ENCODE measurements at places on chromosomes 5 and 9.

DNA sequence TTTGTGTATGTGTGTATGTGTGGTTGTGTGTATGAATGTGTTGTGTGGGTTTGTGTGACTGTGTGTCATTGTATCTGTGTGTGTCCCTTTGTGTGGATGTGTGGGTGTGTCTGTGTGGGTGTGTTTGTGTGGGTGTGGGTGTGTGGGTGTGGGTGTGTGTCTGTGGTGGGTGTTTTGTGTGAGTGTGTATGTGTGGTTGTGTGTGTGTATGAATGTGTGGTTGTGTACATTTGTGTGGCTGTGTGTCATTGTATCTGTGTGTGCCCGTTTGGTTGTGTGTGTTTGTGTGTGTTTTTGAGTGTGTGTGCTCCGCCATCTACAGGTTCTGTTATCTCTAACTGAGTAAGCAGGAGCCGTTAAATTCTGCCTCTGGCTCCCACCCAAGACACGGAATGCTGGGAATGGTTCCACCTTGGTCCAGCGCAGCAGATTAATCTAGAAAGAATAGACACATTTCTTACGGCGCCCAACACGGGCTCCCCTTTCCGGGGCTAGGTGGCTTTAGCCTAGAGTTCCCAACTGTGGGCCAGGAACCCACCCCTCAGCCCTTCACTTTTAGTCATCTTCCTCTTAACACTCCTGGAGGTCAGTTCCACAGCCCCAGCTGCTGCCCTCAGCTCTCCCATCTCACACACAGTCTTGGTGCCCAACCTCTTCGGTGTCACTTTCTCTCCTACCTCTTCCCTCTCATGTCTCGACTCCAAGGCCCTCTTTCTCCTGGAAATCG lies 197.1 kb downstream of the TTLL11 start:
- DNase-seq, result peak; percentile 28

- no peak for DNase-seq
Observed at GRCh38 chr9:127809540-127810377, 7.1 kb downstream of the FPGS start.

GRCh38 chr9:8329561-8330283 lies 530.1 kb upstream of the DMAC1 start:
- DNase-seq, result peak; percentile 19

- no peak for DNase-seq
Observed at GRCh38 chr9:90847971-90848370, 46.4 kb downstream of the SYK start.

DNA sequence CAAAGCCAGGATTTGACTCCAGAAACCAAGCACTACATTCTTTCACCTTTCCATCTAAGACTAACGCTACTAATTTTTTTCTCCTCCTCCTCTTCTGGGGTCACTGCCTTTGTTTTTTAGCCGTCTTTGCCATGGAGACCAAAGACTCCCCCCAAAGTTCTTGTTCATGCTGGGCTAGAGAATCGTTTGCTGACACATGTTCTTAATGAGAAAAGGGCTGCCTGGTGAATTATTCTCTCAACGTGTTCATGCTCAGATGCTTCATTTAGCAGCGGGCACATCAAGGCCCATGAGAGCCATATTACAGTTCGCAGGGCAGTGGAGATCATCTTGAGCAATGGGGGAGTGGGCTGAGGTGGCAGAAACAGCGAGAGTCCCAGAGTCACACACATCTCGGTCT lies 134.9 kb downstream of the SLIT3 start:
- no peak for DNase-seq

GRCh38 chr5:65262649-65263059 lies 219.1 kb downstream of the ADAMTS6 start:
- DNase-seq, result peak; percentile 44

DNA sequence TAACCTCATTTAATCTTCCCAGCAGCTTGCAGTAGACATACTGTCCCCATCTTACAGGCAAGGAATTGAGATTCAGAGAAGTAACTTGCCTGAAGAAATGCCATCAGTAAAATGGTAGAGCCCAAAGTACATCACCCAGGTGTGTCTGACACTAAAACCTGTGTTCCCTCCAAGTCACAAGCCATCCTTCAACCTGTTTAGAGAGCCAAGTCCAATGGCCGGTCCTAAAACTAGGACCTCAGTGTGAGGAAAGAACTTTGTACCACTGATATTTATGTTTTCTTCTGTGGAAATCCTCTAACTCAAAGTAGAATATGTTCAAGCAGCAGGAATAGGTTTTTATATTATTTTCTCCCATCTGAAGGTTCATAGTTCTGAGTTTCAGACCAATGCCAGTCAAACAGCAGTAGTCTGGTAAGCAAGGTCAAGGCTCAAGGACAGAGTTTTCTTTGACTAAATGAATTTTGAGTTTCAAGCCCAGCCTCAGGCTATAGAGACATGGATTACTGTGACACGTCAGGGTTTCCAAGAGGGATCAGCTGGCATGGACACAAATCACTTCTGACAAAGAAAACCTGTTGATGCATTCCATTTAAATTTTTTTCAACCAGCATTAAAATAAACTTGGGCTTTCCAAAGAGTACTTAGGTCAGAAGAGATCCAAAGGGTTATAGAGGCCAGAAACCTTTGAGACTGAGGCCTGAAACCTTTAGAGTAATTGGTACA lies 80.9 kb upstream of the PLPP6 start:
- DNase-seq, result peak; percentile 9

DNA sequence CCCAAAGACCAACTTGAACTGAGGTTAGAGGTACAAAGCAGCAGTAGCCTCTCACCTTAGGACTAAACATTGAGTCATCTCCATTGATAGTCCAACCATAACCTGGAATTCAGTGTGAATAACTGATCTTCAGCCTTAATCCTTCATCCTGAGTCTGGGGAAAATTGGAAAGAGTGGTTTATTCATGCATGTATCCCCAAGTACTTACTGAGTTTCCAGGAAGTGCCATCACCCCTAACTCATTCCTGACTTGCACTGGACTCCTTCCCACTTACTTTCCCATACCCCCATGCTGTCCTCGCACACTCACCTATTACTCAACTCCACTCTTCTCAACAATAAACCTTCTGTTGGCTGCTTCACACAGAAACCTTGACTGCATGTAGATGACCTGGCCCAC lies 161.4 kb upstream of the ZNF462 start:
- no peak for DNase-seq

- DNase-seq, result no peak
Observed at GRCh38 chr5:171776770-171777759, 8.6 kb upstream of the SMIM23 start.

GRCh38 chr9:99262949-99263418 lies 40.9 kb downstream of the SEC61B start:
- DNase-seq, result no peak

- DNase-seq, result no peak
Observed at GRCh38 chr5:15446552-15446951, 53.4 kb upstream of the FBXL7 start.

- DNase-seq, result no peak
Observed at GRCh38 chr9:133496861-133497842, 18.3 kb upstream of the SLC2A6 start.

- DNase-seq, result no peak
Observed at GRCh38 chr9:4510546-4511322, 20.5 kb downstream of the SLC1A1 start.

DNA sequence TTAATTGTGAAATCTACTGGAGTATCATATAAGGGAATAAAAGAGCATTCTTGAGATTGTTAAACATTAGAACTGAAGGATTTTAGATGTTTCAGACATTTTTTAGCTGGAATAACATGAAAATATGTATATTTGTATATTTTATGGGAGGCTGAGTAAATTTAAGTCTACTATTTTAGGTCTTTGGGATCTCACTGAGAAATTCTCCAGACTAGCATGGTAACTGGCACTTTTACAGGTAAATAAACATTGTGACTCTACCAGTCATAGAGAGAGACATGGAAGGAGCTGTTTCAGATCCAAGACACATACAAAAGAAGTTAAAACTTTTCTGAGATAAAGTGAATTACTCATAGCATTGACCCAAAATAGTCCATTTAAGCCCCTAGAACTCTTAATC lies 59.4 kb downstream of the NDUFAF2 start:
- no peak for DNase-seq

DNA sequence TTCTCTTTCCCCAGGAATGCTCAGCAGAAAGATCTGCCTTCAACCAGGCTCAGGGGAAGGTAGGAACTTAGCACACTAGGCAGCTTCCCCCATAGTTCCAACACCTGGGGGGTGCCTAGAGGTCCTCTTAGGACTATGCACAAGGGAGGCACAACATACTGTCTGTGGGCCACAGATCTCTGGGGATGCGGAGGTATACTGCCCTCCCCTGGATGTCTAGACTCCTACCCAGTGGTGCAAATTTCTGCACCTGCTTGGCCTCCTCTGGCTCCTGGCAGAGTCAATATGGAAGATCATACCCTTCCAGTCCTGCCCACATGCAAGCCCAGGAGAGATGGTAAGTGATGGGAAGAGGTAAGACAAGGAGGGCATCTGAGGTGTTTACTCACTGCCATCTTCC lies 247.5 kb upstream of the DAPK1 start:
- DNase-seq, result no peak

DNA sequence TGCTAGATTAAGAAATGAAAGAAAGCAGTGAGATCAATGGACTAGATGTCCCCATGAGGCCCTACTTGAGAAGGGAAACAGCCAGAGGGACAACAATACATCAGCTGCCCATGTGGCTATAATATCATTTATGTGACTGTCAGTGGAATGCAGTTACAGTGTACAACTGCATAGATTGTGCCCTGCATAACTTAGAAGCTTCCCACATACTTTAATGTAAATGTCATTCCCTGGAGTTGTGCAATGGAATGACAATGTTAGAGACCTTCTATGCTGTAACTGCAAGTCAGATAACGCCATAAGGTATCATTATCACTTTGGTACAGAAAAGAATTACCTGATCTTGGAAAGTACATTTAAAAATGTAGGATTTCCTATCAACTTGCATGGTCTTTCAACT lies 67.4 kb downstream of the FBN2 start:
- no peak for DNase-seq

GRCh38 chr9:116800885-116801284 lies 113.8 kb downstream of the TRIM32 start:
- DNase-seq, result peak; percentile 88

DNA sequence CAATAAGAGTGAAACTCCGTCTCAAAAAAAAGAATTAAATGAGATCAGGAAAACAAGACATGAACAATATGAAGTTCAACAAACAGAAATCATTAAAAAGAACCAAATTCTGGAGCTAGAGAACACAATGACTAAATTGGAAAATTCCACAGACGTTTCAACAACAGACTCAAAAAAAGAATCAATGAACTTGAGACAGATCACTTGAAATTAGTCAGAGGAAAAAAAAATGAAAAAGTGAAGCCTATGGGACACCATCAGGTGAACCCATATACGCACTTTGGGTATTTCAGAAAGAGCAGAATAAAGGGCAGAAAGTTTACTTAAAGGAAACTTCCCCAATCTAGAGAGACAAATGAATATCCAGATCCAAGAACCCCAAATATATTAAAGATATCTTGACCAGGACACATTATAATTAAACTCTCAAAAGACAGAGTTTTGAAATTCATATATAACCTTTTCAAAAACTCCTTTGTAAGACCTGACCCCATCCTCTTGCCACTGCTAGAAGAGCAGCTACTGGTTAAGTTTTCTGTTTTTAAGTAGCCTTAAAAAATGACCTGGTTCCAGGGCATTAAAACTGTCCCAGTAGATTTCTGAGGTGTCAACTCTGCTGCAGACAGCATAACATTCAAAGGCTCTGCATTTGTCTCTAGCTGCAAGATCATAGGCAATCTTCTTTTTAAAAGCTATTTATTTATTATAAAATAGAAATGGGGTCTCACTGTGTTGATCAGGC lies 7.7 kb upstream of the MATR3 start:
- no peak for DNase-seq

DNA sequence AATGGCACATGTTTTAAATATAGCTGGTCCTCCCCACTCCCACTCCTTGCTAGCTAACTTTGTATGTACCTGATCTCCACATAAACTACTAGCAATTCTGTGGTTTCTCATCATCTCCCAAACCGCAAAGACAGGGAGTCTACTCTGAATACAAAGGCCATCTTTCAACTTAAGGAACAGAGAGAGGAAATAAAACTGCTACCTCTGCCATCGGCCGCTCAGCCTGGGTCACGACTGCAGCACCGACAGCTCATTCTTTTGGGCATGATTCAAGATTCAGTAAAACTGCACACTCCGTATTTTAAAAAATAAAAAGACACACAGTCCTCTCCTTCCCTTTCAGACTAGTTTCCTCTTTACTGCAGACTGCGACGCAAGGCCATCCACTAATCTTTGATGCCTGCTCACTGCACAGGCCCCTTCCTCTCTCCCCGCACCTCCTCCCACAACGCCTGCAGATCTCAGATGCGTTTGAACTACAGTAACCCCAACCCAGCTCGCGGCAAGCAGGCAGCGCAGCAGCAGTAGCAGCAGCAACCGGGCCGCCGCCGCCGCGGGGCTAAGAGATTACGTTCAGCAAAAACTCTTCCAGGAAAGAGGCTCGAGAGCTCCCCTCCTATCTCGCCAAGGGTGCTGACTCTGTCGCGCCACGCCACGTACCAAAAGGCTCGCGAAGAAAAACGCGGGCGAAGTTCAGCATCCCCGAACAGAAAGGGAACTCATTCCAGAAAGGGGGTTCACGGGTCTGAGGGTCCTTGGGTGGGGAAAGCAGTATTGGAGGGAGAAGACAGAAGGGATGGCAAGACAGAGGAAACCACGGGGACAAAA lies 1.5 kb downstream of the RNF145 start:
- DNase-seq, result peak; percentile 87

DNA sequence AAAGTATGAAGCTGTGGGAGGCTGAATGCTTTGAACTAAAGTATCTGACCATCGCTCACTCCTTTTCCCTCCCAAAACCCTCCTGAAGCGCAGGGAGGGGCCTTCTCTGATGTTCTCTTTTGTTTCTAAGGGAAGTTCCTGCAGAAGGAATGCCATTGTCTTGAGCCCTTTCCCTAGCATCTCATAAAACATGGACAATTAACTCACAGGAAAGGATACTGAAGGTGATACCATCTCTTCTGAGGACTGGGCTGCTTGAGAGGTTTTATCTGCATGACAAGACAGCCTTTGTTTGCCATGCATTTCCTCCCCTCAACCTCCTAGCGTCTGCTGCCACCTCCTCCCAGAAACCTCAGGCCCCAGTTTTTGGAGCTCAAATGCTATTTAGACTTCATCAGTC lies 4.3 kb upstream of the RMND5B start:
- DNase-seq, result no peak

DNA sequence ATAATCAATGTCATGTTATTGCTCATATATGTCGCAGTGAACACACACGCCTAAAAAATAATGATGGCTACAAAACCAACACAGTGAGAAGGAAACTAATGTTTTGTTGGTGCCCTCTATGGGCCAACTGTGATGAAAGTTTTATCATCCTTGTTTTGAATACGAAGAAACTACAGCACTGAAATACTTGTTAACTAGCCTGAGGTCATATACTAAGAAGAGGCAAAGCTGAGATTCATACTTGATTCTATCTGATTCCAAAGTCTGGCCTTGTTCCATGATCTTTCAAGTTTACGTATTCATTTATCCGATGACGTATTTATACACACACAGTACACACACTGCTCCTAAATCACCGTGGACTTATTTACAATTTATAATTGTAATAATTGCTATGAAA lies 16.1 kb upstream of the DRD1 start:
- DNase-seq, result peak; percentile 80

All from SJCRH30 (cell line).